ENCODE measurements at places on chromosomes 3 and 15. TPM values are rescaled to one million over a fixed set of nuclear protein-coding genes. Genes with fewer than 3 reads are reported as not detected.

P2RY12 gene
- total RNA-seq = not detected

STIMATE gene
- 12.1 TPM for total RNA-seq

GRCh38 chr15:64100958-64101357 lies 5.2 kb downstream of the SNX1 start:
- H3K4me1 ChIP-seq = peaks cover 13% of the 10 kb centered on the region
- DNase-seq = no peak
- no peak overlapping the region for H3K4me3 ChIP-seq
- no peaks in the 10 kb centered on the region for H3K27me3 ChIP-seq

GRCh38 chr15:100757661-100758060 lies 122.0 kb upstream of the ALDH1A3 start:
- H3K4me1 ChIP-seq = peaks cover 14% of the 10 kb centered on the region
- DNase-seq = no peak
- H3K36me3 ChIP-seq = no peaks in the 10 kb centered on the region
- H3K4me3 ChIP-seq = no peak overlapping the region
- no peaks in the 10 kb centered on the region for H3K27me3 ChIP-seq

DNA sequence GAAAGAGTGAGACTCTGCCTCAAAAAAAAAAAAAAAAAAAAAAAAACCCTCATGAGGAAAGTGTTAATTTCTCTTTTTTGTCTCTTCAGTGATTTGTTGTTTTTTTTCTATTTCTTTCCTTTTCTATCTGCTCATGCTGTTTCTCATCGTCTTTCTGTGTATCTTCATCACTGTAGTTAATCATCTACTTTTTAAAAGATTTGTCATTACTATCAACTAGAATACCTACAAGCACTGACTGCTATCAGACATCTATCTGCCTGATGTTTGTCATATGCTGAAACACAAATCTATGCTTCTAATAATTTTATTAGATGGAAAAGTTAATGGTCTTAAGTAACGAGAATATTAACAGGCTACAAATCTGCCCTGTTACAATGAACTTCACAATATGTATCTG lies 26.8 kb downstream of the CCDC14 start:
- no peaks in the 10 kb centered on the region for H3K27me3 ChIP-seq
- no peaks in the 10 kb centered on the region for H3K4me1 ChIP-seq
- peaks cover 35% of the 10 kb centered on the region for H3K36me3 ChIP-seq

GRCh38 chr3:72960812-72961518 lies 35.6 kb upstream of the PPP4R2 start:
- no peak overlapping the region for H3K4me3 ChIP-seq
- H3K36me3 ChIP-seq = peaks cover 3% of the 10 kb centered on the region
- no peak overlapping the region for H3K27ac ChIP-seq
- no peaks in the 10 kb centered on the region for H3K27me3 ChIP-seq
- no peaks in the 10 kb centered on the region for H3K4me1 ChIP-seq

DNA sequence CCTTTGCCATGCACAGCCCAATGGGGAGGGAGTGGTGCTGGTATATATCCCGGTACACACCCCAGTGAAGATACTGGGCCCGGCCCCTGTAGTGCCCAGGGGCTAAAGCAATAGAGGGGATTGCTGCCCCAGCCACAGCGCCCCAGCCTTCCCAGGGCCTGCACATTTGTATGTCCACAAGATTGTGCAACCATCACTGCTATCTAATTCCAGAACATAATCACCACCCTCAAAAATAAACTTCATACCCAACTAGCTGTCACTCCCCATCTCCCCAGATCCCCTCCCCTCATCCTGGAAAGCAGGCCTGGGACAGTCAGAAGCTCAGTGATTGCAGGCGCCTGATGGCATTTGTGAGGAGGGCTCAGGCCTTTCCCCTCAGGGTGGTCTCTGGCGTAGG lies 13.5 kb downstream of the GNAI2 start:
- peaks cover 8% of the 10 kb centered on the region for H3K36me3 ChIP-seq
- no peaks in the 10 kb centered on the region for H3K27me3 ChIP-seq
- no peak overlapping the region for H3K4me3 ChIP-seq
- H3K4me1 ChIP-seq = peaks cover 77% of the 10 kb centered on the region
- DNase-seq = no peak

GRCh38 chr3:58175437-58176184 lies 35.2 kb downstream of the DNASE1L3 start:
- H3K4me1 ChIP-seq = peaks cover 17% of the 10 kb centered on the region
- no peak overlapping the region for H3K4me3 ChIP-seq
- H3K27me3 ChIP-seq = no peaks in the 10 kb centered on the region
- no peak overlapping the region for H3K27ac ChIP-seq

DNA sequence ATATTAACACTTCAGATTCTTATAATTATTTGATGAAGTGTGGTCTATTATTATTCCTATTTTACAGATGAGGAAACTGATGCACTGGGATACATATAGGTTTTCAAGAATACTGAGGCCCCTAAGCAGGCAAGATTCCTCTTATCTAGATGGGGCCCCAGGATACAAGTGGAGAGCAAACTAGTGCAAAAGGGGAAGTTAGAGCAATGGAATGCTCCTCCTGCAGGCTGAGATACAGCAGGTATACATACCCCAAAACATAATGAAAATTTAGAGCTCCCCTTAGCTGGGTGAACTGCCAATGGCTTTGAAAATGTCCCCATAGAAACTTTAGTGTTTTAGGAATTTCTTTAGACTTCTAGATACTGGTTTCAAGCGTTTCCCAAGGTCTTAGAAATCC lies 247.1 kb downstream of the CHST2 start:
- H3K36me3 ChIP-seq = no peaks in the 10 kb centered on the region
- no peaks in the 10 kb centered on the region for H3K27me3 ChIP-seq
- DNase-seq = no peak
- no peak overlapping the region for H3K4me3 ChIP-seq
- peaks cover 6% of the 10 kb centered on the region for H3K4me1 ChIP-seq

- H3K4me3 ChIP-seq = peak overlapping the region; percentile 12
- H3K27me3 ChIP-seq = peaks cover 8% of the 10 kb centered on the region
- no peak overlapping the region for H3K27ac ChIP-seq
Measured at GRCh38 chr3:72274493-72275330, 489.8 kb upstream of the PROK2 start.

DNA sequence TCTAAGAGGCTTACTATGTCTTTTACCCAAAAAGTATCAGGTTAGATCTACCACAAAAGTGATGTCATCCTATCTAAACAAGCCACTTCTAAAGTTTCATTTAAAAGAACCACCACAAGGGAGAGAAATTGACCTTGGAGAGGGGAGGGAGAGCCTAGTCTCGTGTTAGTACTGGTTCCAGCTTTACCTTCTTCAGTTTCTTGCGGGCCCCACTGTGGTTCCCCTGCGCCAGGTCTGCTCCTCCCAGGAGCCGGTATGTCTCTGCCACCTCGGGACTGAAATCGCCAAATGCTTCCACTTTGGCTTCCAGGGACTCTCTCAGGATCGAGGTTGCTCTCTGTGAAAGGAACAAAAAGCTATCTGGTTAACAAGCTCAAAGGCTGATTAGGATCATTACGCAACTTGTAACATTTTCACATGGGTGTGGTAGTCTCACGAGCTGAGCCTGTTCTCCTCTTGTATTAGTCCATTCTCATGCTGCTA lies 51.1 kb downstream of the SYNM start:
- peak; percentile 56 for DNase-seq
- H3K27me3 ChIP-seq = no peaks in the 10 kb centered on the region
- H3K36me3 ChIP-seq = peaks cover 3% of the 10 kb centered on the region
- H3K4me1 ChIP-seq = no peaks in the 10 kb centered on the region
- H3K4me3 ChIP-seq = no peak overlapping the region
- no peak overlapping the region for H3K27ac ChIP-seq

DNA sequence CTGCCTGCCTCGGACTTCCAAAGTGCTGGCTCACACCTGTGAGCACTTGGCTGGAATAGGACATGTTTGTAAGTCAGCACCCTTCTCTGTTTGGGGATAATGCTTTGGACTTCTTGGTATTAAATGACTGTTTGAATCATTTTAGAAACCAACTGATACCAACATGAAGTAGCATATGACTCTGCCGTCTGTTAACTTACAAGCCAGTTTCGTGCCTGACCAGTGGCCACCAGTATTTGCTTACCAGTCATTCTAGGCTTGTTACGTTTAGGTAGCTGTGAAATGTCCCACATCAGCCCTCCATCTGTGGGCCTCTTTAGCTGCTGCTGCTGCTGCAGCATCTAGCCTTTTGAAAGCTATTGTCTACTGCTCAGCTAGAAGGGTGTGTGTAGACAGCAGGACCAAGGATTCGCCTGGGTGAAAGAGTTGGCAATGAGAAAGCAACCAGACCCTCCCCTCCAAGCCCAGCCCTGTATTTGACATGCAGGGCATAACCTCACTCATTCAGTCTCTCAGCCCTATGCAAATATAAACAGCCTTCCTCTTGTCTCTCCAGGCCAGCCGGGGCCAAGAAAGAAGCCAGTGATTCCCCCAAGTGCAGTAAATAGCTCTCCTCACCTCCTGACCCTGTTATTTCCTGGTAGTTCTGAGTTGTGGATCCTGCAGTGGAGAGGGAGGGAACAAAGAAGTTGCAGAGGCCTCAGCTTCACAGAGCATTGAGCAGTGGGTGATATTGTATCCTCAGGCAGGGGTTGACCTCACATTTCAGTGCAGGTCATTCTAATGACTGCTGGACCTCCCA lies 51.0 kb downstream of the NKIRAS1 start:
- DNase-seq = no peak
- no peak overlapping the region for H3K27ac ChIP-seq
- no peak overlapping the region for H3K4me3 ChIP-seq
- H3K4me1 ChIP-seq = peaks cover 10% of the 10 kb centered on the region
- no peaks in the 10 kb centered on the region for H3K27me3 ChIP-seq

DNA sequence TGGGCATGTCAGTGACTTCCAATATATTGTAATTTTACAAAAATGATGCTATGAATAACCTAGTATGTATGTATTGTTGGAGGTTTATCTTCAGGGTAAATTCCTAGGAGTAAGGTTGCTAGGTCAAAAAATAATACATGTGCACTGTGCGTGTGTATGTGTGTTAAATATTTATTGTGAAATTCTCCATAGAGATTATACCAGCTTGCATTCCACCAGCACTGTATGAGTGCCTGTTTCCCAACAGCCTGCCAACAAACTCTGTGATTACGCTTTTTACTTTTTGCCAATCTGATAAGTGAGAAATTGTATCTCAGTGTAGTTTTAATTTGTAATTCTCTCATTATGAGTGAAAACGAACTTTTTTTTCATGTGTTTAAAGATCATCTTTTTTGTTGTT lies 12.6 kb upstream of the IGF2BP2 start:
- no peak overlapping the region for H3K4me3 ChIP-seq
- no peaks in the 10 kb centered on the region for H3K27me3 ChIP-seq
- DNase-seq = no peak
- H3K4me1 ChIP-seq = no peaks in the 10 kb centered on the region
- H3K27ac ChIP-seq = no peak overlapping the region

DNA sequence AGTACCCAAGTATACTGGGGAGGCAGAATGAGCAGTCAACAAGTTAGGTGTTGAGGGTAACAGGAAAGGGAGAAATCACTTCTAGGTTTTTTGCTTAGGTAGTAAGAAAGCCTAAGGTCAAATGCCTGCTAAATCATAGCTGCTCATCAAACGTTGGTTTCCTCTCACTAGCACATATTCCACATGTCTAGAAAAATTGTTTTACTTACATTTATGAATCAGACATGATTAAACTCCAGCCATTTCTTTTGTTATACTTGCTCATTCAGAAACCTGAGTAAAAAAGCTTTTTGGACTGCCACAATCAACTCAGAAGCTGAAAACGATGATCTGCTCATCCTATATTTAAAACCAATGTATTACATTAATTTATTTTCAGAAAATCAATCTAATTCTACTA lies 40.2 kb downstream of the SLC9A9 start:
- no peaks in the 10 kb centered on the region for H3K36me3 ChIP-seq
- H3K27me3 ChIP-seq = no peaks in the 10 kb centered on the region
- H3K4me1 ChIP-seq = no peaks in the 10 kb centered on the region
- H3K4me3 ChIP-seq = no peak overlapping the region
- H3K27ac ChIP-seq = no peak overlapping the region
- no peak for DNase-seq

DNA sequence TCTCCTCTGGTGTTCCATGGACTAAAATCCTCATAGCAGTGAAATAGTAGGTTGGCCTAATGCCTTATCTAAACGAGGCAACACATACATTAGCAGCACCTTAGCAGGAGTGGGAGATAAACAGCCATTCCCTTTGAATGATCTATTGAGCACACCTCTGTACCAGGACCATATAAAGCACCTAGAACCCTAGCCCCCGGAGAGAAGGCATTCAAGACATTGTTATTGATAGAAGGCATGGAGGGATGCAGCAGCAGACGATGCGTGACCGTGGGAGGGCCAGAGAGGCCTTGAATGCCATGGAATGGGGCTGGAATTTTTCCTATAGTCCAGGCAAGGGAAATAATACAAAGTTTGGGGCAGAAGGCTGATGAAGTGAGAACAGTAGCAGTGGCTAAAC lies 6.6 kb upstream of the SEMA5B start:
- no peaks in the 10 kb centered on the region for H3K4me1 ChIP-seq
- no peak overlapping the region for H3K4me3 ChIP-seq
- no peak overlapping the region for H3K27ac ChIP-seq
- DNase-seq = no peak
- H3K36me3 ChIP-seq = no peaks in the 10 kb centered on the region

- no peak overlapping the region for H3K4me3 ChIP-seq
- H3K27ac ChIP-seq = no peak overlapping the region
- no peaks in the 10 kb centered on the region for H3K27me3 ChIP-seq
- no peaks in the 10 kb centered on the region for H3K36me3 ChIP-seq
- DNase-seq = no peak
Measured at GRCh38 chr3:139187154-139187553, 142.5 kb upstream of the PRR23C start.

DNA sequence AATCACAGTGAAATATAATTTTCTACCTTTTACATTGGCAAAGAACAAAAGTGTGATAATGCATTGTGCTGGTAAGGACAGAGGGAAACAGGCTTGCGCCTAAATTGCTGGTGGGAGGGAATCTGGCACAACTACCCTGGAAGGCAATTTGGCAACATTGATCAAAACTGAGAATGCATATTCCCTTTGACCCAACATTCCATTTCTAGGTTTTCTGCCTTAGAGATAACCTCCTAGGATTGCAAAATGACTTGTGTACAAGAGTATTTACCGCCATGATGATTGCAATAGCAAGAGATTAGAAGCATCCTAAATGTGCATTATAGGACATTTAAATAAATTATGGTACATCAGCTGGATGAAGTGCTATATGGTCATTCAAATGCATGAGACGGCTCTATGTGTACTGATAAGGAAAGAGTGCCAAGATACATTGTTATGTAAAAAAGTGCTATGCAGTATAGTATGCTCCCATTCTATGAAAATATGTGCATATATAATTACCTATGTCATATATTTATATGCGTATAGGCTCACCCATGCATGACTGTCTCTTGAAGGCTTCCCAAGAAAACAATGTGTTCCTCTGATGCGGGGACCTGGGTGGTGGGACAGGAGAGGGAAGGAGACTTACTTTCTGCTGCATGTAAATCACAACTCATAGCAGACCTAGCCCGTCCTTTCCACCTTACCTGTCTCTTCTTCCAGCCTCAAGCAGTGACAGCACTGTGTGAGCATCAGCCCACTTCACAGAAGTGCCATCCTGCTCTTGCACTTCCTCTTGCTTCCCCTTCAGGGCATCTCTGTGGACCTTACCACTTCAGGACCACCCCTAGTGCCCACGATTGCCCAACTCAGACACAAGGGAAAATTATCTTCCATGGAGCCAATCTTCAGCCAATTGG lies 249.9 kb upstream of the TLE3 start:
- peaks cover 36% of the 10 kb centered on the region for H3K27me3 ChIP-seq
- DNase-seq = no peak
- no peaks in the 10 kb centered on the region for H3K36me3 ChIP-seq
- H3K4me1 ChIP-seq = no peaks in the 10 kb centered on the region
- no peak overlapping the region for H3K4me3 ChIP-seq
- no peak overlapping the region for H3K27ac ChIP-seq

Measured in astrocyte (in vitro differentiated cells and primary cell).